ENCODE measurements at places on chromosomes 16 and 17.

DNA sequence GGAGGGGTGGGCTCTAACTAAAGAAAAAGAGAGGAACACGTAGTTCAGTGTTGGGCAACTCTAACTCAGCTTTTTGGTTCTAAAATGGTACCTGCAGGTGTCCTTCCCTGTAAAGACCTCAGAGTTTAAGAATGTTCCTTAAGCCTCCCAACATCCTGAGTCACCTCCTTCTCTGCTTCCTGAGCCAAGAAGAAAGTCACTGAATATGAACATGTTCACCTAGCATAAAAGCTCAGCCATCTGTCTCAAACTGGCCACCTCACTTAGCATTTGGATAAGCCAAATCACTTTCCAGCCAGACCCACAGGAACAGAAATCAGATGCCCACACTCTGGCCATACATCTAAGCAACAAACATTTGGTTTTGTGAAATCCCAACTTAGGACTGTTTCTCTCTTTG is 3.7 kb downstream of the TMEM98 start:
- no peak for DNase-seq

DNA sequence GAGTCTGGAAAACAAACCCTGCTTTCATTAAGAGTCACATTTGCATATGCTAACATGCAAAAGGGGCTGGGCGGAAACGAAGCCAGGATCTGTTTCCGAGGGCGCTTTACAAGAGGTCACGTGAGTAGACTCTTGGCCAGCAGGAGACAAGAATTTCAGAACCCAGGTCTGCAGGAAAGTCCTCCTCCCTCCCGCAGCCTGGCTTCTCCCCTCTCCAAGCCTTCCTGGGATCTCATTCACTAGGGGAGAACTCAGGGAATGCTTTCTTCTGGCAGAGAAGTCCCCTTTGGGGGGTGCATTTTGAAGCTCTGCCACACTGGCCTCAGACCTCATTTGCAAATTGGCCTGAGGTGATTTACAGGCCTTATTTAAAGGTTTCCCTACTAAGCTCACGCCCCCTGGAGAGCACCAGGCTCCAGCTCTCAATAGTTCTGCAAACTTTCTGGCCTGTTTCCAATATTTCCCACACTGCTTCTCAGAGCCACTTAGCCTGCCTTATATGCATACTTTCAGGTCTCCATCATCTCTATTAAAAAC is 57.2 kb upstream of the CACNG5 start:
- no peak for DNase-seq

- DNase-seq, result no peak
These were observed 96.4 kb downstream of the ABCC6 start for GRCh38 chr16:16126896-16127295.

DNA sequence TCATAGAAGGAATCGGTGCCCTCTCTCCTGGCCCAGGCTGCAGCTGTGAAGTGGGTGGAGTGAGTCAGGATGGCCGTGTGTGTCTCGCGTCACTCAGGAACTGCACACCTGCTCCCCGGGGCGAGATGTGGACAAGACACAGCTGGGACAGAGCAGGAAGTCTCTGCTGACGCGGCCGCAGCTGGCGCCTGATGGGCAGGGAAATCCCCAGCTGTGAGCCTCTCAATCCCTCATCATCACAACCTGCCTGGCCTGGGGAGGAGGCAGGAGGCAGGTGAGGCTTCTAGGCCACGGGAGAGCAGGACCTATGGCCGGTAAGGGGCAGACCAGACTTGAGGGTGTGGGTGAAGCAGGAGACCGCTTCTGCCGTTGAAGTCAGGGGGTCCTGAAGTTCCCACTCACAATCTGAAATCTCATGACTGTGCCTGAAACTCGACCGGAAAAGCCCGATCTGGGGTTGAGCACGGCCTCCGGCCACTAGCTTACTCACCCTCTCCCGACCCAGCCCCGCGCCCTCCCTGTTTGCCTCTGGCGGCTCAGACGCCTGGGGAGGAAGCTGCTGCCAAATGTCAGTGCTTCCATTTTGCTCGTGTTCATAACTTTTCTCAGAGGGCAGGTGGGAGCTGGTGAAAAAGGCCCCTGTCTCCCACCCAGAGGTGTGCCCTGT is 1.1 kb upstream of the TRPV3 start:
- no peak for DNase-seq

DNA sequence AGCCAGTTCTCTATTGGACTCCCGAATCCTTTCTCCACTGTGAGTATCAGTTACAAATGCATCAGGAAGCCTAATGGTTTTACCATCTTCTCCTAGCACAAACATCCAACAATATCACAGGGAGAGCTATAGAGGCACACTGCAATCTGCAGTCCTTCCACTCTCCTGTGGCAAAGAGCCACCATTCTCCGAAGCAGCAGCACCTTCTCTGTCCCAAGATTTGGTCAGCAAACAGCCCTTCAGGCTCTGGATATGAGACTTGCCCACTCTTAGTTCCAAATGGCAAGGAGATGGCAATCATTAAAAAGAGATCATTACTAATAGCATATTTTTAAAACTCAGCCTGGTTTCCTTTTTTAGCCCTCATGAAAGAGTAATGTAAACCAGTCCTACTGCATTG is 223.4 kb downstream of the HS3ST3A1 start:
- DNase-seq, result no peak
